ENCODE measurements at places on chromosomes 1 and 21. TPM values are rescaled to one million over a fixed set of nuclear protein-coding genes. Genes with fewer than 3 reads are reported as not detected.

Gene RAP1GAP
- 2.7 TPM for total RNA-seq

Gene DUSP12
- 6.3 TPM for total RNA-seq

Gene ARHGAP29
- 23.6 TPM for total RNA-seq

Gene GPR52
- total RNA-seq = 0.98 TPM

Gene NR5A2
- total RNA-seq = 1.3 TPM

Gene PTCH2
- 0.42 TPM for total RNA-seq

Gene C1orf105
- total RNA-seq = 4.5 TPM

Gene CD46
- 102 TPM for total RNA-seq

Gene ASCL5
- not detected for total RNA-seq

Gene TFF3
- total RNA-seq = 2.4 TPM

Gene RPE65
- total RNA-seq = not detected

Gene KCNE2
- total RNA-seq = not detected

Gene LAMB3
- 3.8 TPM for total RNA-seq

Gene ABCA4
- total RNA-seq = 0.20 TPM

Gene CEP85
- total RNA-seq = 51.6 TPM

Gene RHD
- total RNA-seq = 0.11 TPM

Gene HPCAL4
- total RNA-seq = 0.15 TPM

Gene LPAR3
- 4.9 TPM for total RNA-seq

Gene IL22RA1
- 0.18 TPM for total RNA-seq
